ENCODE measurements at places on chromosomes 7 and 10.

DNA sequence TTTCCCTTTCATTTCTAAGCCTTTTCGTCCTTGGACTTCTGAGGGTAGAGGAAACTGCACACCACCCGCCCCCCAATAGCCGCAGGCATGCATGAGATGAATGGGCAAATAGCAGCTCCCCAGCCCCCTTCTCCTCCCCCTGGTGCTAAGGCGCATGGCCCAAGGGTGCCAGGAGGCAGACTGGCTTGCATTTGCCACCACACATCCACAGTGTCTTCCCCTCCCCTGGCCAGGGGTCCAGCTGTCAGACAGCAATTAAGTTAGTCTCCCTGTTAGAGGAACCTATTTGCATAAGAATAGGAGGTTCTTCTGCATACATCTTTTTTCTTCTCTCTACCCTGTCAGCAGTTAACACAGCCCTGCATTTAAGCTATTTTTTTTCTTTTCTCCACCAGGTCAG lies 20.2 kb downstream of the TOMM7 start:
- no peak for DNase-seq

DNA sequence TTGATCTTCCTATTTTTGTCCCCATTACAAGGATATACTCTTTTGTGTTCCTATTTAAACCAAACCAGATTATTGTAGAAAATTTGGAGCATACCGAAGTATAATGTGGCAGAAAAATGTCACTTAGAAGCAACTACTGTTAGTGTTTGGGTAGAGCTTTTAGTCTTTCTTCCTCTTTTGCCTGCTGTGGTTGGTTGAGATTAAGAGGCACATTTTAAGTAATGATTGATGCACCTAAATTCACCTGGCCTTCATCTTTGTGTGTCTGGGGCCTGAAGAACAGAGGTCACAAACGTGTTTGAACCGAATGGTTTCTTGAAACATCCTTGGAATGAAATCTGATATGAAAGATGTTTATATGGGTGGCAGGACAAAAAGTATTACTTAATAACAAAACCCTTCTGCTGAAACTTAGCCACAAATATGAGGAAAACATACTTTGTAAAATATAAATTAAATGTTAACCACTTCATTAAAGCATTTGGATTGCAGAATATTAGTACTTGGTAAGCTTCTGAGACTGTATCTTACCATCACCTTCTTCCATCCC lies 2.6 kb downstream of the BPGM start:
- DNase-seq, result no peak

DNA sequence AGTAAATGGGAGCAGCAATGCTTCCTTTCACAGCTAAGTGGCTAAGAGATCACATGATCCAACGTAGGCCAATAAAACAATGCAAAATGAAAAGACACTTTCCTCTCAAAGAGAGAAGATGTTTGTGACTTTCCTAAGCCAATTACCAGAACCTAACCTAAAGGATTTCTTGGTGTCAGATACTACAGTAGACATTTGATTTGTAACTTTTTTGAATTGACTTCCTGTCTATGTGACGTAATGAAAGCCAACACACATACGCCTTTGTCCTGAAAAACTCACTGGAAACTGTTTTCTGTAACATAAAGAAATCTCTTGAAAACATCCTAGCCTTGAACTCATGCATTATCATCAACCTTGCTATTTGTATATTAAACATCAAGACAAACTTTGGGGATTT lies 417.1 kb downstream of the GPAM start:
- DNase-seq, result no peak

GRCh38 chr7:129212596-129212995 lies 12.2 kb upstream of the AHCYL2 start:
- no peak for DNase-seq

GRCh38 chr10:21202776-21203462 lies 305.8 kb upstream of the NEBL start:
- no peak for DNase-seq

DNA sequence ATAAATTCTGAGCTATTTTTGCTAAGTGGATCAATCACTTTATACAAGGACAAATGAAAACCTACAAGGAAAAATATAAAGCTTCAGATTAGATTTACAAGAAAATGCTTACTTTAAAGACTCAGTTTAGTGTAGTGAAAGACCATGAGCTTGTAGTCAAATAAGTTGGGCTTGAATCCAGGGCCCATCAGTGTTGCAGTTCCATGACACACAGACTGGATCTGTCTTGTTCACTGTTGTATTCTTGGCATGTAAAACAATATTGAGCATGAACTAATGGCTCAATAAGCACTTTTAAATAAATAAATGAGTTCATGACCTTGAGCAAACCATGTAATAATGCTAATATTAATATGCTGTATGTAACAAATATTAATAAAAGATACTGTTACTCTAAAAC lies 164.6 kb upstream of the KCND2 start:
- DNase-seq, result no peak

GRCh38 chr10:22568928-22569327 lies 145.4 kb downstream of the PIP4K2A start:
- DNase-seq, result no peak

DNA sequence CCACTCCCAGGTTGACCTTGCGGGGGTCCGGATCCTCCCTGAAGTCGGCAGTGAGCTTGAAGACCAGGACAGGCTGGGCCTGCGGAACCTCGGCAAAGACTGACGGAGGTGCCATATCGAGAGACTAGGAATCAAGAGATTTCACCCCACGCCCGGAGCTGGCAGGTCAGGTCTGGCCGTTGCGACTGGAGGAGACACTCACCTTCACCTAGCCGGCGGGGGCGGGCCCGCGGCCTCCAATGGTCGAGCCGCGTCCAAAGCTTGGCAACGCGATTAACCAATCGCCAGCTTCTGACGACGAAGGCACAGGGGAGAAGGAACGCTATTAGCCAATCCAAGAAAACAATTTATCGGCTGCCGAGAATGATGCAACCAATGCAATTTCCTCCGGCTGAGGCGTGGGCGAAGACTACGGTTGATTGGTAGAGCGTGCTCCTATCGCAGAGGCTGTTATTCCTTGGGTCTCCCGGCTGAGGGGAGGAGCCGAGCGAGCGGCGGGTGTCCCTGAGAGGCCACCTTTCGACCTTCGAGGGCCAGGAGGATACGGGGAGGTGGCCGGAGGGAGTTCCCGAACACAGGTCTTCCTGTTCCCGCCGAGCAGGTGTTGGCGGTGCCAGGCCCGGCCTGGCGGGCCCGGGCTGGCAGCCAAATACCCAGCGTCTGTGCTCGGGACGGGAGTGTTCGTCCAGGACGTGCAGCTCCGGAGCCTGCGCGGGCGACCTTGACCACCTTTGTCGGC lies at the start of gene GOT1:
Gene GOT1 (minus strand): TSS at position 174 of the 739 bp plus-strand sequence. CDS start 59 bp downstream, at position 115.
- DNase-seq, result peak; percentile 94

- no peak for DNase-seq
Measured at GRCh38 chr10:515674-516073, 173.8 kb downstream of the DIP2C start.

DNA sequence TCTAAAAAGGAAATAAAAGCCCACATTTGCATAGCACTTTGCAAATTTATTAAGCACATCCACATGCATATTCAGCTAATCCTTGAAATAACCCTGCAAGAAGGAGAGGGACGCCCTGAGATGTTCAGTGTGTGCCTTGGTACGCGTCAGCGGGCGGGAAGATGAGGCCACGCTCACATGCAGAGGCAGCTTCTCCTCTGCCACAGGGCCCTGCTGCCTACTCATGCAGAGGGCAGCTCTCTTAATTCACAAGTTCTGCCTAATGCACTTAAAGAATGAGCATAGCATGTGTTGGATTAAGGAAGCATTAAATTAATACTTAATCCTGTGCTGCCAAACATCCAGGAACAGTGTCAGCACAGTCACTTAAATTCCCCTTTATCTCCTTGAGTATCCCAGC lies 132.3 kb downstream of the HECW1 start:
- no peak for DNase-seq

DNA sequence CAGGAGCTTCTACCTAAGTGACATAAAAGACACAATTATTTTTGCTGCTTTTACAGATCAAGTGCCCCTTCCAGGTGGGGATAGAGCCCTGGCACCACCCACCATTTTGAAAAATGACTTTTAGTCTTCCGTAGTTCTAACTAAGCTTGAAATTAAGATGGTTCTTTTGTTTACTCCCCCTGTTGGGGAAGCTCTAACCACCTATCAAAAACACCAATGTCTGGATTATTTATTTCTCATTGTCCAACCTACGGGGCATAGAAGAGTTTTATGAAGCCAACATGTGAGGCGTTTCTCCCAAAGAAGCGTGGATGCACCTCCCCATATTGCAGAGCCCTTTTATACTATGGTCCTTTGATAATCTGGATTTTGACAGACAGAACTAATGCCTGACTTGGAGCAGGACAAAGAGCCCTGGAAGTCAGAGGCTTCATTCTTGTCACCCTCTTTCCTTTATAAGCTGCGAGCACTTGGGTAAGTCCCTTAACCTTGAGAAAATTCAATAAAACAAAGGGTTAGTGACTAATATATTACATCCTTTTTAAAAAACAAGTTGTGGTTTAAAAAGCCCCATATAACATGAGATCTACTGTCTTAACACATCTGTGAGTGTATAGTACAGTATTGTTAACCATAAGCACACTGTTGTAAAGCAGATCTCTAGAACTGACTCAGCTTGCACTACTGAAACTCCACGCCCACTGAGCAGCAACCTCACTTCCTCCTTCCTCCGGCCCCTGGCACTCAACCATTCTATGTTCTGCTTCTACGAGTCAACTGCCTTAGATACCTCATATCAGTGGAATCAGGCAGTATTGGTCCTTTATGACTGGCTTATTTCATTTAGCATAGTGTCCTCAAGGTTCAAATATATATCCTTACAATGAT lies 67.5 kb downstream of the ATXN7L1 start:
- DNase-seq, result peak; percentile 81

DNA sequence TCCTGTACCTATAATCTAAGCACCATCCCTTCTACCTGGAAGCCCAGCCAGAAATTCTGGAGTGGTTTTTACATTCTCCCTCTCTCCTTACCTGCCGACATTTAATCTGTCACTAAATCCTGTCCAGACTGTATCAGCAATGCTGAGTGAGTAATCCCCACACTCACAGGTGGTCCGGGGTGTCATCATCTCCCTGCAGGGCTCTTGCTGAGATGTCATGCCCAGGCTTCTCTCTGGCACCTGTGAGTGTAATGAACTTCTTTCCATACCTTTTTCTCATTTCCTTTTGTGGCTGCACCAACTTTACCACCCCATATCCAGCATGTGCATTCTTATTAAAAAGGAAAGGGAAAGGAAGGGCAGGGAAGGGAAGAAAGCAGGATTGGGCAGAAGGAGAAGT lies 355.2 kb downstream of the CCSER2 start:
- no peak for DNase-seq

DNA sequence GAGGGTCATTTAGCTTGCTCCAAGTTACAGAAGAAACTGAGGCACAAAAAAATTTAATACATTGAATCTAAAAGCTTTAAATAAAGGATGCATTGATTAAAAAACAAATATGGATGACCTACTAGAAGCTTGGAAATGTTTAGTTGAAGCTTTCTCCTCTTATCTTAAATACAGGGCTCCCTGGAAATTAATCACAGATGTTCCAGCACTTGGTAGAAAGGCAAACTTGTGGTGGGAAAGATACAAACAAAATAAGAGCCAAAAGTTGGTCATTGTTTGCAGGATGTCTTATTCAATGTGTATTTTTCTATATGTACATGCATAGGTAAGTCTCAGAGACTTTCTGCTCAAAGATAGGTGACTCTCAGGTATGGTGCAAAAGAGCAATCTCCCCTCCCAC lies 40.7 kb upstream of the LYZL1 start:
- no peak for DNase-seq

- DNase-seq, result no peak
Measured at GRCh38 chr10:132590094-132590751, 52.6 kb downstream of the INPP5A start.

- no peak for DNase-seq
Measured at GRCh38 chr10:5800782-5801181, 12.5 kb downstream of the GDI2 start.

DNA sequence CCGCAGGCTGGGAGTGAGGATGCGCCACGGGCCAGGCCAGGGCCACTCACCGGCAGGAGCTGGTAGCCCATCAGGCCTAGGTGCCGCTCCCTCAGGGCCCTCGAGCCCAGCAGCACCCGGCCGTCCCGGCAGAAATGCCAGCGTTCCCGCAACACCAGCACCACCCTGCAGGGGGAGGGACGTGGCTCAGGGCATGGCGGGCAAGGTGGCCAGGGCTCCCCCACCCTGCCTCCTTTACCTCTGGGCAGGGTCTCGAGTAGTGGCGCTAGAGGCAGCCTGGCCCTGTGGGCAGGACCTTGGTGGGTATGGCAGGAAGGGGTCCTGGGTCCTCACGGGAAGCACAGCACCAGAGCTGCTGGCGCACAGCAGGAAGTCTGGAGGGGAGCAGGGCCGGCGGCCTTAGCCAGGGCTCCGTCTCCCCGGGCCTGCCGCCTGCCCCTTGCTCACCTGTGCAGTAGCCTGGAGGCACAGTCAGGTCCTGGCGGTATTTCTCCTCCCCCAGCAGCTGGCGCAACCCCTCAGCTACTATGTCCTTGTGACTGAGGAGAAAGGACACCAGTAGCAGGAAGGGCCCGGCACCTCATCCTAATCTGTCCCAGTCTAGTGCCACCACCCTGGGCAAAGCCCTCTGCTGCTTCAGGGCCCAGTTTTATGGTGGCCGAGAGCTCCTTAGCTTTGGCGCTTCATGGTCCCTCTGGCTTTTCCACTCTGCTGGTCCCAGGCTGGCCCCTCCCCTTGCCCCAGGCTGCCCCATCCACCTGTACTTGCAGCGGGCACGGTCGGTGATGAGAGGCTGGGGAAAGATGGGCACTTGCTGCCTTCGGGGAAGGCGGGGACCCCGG lies 3.5 kb downstream of the FASTK start:
- no peak for DNase-seq

GRCh38 chr7:157853076-157853788 lies 516.4 kb downstream of the DNAJB6 start:
- no peak for DNase-seq

DNA sequence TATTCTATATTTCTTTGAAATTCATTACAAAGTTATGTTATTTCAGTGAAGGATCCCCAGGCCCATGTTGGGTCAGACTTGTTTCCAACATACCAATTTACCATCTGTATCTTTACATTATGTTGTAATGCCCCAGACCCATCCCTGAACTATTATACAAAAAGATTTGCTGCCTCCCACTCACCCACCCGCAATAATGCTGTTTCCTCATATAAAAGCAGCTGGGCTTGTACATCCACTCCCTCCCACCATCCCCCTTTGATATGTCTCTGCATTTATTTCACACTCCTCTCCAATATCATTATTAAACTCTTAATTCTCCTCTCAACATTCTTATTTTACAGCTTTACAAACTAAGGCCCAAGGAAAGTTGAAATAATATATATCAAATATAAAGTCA lies 153.7 kb downstream of the DOCK4 start:
- DNase-seq, result no peak

GRCh38 chr10:60281331-60281730 lies 108.3 kb downstream of the ANK3 start:
- no peak for DNase-seq

GRCh38 chr10:86327954-86328725 lies 38.5 kb downstream of the GRID1 start:
- no peak for DNase-seq
